CD4-positive, alpha-beta T cell treated with Interleukin-15 for 1 hour (primary cell): ENCODE measurements at places on chromosomes 2 and 18.

DNA sequence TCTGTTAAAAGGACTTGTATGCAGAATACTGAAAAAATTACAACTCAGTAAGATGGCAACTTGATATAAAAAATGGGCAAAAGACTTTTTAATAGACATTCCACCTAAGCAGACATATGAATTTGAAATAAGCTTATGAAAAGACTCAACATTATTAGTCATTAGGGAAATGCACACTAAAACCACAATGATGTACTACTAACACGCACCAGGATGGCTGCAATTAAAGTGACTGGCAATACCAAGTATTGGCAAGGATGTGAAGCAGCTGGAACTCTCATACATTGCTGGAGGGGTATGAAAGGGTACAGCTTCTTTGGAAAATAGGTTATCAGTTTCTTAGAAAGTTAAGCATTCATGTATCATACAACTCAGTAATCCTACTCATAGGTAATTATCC, 3.2 kb upstream of the ENOSF1 start:
- no peak for DNase-seq

DNA sequence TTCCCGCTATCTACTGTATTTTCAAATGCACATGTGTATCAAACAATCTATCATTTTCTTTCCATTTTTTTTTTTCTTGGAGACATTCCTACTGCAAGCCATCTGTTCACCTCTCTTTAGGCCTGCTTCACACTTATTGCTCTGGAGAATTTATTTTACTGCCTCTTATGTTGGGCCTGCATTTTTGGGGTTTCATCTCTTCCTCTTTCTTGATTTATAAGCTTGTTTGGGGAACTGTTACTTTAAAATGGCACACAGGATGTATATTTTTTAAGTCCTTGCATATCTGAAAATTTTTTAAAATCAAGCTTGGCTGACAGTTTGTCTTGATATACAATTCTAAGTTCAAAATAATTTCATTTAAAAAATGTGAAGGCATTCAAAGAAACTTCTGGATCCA, 3.5 kb upstream of the RAB27B start:
- DNase-seq = no peak

- DNase-seq = no peak
Measured at GRCh38 chr2:16774980-16775898, 109.6 kb upstream of the CYRIA start.

DNA sequence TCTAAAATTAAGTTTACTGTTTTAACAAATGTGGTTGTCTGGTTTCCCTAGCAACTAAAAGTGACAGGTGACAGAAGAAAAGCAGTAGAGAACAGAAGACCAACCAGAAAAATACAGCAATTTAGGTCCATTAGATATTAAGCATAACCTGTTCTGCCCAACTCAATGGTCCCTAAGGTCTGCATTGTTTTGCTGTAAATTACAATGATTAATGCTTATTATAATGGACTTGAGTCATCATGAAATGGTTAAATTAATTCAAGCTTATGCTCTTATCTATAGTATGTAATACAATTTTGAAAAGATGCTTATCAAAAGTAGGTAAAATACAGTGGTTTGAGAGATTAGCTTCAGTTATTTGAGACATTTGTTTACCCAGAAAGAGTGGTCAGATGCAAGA, 378.0 kb downstream of the GRB14 start:
- no peak for DNase-seq

DNA sequence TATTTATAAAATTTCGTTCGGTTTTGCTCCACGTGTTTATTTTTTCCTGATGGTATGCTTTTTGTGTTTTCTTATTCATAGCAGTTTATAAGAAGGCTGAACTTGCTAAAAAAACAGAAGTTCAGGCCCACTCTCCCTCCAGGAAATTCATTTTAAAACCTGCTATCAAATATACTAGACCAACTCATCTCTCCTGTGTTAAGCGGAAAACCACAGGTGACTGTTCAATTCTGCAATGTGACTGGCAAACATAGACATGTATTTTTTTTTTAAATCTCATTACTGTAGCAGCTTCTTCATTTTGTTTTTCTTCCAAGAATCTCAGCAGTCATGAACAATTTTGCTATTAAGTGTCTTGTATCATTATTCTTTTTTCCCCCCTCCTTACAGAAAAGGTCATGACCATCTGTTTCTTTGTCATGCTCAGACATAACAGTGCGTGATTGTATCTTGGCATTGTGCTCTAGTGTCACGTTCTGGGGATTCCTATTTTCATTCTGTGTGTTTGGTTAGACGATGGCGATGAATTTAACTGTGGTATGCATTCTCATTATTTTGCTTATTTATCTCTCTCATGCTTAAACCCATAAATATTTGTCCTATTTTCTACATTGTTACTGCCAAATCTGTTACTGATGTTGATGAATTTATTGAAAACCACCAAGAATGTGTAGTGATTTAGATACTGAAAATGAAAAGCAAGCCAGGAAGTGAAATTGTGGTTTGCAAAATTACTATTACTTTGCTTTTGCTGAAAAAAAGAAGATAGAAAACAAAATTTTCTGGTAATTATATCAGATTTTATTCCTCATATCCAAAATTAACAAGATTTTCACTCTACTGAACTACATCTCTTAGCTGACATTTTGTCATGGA, 74.6 kb upstream of the UNC80 start:
- no peak for DNase-seq

DNA sequence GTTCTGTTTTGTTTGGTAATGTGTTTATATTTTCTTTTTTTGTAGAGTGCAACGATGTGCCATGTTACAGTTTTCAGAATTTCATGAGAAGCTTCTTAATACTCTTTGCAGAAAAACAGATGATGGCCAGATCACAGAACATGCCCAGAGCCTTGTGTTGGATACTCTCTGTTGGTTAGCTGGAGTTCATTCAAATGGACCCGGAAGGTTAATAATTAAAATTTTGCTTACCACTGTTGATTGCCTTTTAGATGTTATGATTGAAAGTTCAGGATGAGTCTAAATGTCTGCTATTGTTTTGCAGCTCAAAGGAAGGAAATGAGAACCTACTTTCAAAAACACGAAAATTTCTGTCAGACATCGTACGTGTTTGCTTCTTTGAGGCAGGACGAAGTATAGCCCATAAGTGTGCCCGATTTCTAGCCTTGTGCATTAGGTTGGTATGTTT, 85.2 kb downstream of the BIRC6 start:
- no peak for DNase-seq

GRCh38 chr2:186009341-186009740, 270.7 kb downstream of the FSIP2 start:
- DNase-seq = no peak

GRCh38 chr2:72114693-72115051, 33.0 kb downstream of the CYP26B1 start:
- no peak for DNase-seq

- DNase-seq = no peak
Measured at GRCh38 chr18:59229701-59230443, 9.9 kb downstream of the GRP start.

- no peak for DNase-seq
Measured at GRCh38 chr2:43355399-43355798, 129.0 kb upstream of the ZFP36L2 start.

GRCh38 chr2:24852026-24852425, 58.8 kb downstream of the CENPO start:
- DNase-seq = no peak

DNA sequence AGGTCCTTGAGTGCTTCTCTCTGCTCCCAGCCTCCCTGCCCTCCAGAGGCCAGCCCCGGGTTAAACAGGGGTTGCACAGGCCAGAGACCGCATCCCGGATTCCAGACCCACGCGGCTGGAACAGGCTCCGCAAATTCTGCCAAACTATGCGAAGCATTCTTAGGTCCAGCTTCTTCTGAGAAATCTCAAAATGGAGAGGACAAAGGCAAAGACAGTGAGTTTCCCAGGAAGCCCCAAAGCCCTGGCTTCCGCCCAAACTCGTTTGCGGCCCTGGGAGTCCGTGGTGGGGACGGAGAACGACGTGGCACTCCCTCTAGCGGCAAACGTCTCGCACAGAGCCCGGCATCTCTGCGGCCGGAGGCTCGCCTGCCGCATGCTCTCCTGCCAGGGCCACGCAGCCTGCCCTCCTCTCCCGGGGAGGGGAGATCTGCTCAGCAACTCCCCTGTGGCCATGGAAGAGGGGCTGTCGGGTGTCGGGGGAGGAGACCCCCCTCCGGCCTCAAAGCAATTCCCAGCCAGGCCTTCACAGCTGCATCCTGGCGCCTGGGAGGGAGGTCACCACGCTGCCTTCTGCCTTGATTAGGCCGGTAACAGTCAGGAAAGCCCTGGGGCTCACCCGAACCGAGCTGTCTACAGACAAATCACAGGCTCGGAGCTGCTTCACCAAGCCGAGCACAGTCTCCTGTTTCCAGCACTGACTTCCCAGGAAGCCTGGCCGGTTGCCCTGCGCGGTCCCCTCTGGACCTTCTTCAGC, 33.4 kb upstream of the KLHL29 start:
- no peak for DNase-seq

DNA sequence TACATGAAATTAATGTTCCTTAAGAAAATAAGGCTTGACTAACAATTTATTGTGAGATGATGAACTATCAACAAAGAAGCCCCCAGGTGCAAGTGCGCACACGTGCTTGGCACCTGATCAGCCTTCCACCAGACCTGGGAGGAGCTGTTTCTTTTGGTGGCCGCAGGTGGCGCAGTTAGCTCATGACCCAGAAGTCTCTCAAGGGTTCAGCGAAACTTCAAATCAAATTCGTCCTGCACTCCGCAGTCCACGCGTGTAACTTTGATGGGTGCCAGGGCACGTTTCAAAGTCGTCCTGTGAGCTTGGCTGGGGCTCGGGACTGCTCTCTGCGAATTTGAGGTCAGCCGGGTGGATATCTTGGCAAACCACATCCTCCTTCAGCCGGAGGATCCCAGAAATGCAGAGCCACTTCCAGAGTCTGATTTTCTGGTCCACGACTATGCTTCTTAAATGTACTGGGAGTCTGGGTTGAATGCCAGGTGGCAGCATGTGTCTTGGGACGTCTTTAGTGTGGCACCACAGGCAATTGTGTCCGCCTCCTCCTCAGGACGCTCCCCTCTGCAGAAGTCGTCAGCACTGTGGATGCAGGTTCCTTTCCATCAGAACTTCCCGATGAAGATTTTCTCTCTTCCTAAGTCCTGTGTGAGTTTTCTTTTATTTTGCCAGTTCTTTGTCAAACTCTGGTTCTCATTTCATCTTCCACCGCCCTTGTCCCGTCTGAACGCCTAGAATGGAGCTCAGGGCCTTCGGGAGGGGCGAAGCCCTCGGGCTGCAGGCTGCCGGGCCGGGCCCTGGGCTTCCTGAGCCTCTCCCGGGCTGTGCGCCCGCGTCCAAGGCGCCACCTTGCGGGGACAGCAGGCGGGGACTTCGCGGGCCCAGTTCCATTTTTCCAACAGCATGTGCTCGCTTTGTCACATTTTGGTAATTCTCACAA, 61.3 kb upstream of the RAPGEF4 start:
- no peak for DNase-seq

GRCh38 chr2:219402665-219403515, 15.2 kb upstream of the DNPEP start:
- peak; percentile 62 for DNase-seq

- DNase-seq = no peak
Measured at GRCh38 chr2:196502386-196502785, 137.1 kb upstream of the CCDC150 start.

DNA sequence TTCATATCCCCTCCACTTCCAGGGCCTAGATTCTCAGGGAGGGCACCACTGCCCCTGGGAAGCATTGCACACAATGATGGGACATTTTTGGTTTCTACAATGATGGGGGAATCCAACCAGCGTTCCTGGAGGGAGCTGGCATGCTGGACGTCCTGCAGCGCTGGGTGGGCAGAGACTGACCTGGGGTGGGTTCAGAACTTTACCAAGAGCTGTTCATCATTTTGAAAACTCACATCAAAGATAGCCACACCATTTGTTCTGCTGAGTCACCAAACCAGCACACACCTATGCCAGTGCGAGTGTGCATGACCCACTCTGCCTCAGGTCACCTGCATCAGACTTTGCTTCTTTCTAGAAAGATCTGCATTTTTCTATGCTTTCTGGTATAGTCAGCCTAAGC, 14.1 kb upstream of the ARMC9 start:
- DNase-seq = no peak

GRCh38 chr18:22624176-22624575, 206.5 kb upstream of the CTAGE1 start:
- no peak for DNase-seq

GRCh38 chr2:190766174-190766572, 114.4 kb upstream of the GLS start:
- no peak for DNase-seq

DNA sequence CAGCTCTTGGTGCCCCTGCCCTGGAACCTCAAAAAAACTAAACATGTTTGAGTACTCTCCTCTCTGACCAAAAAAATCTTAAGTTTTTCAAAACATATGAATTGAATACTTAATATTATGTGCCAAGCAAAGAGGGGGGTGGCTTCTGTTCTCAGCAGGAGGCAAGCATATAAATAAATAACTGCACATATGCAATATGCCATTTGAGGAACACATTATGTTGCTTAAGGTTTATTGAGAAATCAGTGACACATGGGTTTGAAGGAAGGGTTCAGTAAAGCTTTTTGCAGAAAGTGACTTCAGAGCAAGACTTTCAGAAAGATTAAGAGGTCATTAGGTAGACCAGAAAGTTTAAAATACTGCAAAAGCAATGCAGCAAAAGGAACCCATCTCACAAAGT, 429.2 kb downstream of the TDRD15 start:
- no peak for DNase-seq

DNA sequence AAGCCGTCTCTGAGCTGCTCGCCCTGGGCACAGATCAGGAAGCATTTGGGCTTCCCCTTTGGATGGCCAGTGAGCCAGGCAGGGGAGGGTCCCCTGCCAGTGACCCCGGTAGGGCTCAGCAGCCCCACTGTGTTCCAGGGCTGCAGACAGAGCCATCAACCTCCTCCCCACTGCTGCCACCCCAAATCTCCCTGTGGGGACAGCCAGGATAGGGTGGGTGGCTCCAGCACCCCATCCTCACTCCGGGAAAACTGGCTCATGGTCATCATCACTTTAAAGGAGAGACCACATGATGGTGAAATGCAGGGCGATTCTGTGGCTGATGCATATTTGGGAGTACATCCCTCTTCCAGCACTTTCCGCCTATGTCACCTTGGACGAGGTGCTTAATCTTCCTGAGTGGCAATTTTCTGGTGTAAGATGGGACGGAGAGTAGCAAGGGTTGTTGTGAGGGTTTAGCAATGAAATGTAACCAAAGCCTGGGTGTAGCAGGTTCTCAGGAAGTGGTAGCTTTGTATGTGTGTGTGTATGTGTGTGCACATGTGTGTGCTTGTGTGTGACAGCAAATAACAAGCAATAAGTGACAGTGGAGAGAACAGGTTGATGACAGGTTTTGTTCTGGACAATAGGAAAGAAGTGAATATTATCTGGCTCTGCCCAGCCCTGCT, 61.8 kb downstream of the ACAA2 start:
- peak; percentile 43 for DNase-seq

- DNase-seq = no peak
Measured at GRCh38 chr2:116732322-116732721, 1082.2 kb upstream of the DDX18 start.

DNA sequence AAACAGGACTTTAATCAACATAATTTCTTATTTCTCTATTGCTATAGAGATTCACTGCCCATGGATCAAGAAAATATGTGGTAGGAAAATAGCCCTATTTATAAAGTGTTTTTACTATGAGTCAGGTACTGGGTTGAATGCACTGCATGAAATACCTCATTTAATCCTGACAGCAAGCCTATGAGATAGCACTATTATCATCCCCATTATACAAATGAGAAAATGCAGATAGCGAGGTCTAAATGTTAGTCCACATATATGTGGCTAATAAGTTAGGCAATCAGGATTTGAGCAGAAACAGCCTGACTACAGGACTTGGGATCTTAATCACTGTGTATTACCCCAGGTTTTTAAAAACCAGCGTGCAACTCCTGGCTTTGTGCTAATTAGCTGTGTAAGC, 8.5 kb upstream of the LYPD1 start:
- no peak for DNase-seq
